Fibroblast of villous mesenchyme (primary cell): ENCODE measurements at places on chromosomes 4 and X.

GRCh38 chrX:19349264-19349663, 5.5 kb downstream of the PDHA1 start:
- no peak for DNase-seq

- DNase-seq = no peak
These were observed 15.5 kb upstream of the ASIC5 start for GRCh38 chr4:155881555-155881954.

- DNase-seq = no peak
These were observed at the start of gene PHKA2 for GRCh38 chrX:18983666-18984380. Gene PHKA2, minus strand, starts transcription at chrX:18984114. Its CDS starts 182 bp downstream, at chrX:18983932.

DNA sequence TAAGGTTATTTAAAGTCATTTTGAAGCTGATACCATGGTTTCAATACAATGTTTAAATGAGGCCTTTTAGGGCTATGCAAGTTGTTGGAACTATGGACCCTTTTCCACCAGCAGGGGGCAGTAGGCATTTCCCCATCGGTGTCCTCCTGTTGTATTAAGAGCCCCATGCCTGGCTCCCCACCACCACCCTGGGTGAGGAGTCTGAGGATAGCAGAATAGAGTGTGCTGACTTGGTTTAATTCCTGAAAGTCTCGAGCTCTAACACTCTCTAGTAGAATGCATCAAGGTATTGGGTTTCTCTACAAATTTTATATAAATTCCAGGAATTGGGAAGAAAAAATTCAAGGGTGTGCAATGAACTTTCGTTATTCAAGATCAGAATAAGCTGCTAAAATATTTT, 234.8 kb upstream of the JADE1 start:
- peak; percentile 53 for DNase-seq

GRCh38 chrX:11626351-11626750, 39.4 kb downstream of the ARHGAP6 start:
- DNase-seq = no peak

DNA sequence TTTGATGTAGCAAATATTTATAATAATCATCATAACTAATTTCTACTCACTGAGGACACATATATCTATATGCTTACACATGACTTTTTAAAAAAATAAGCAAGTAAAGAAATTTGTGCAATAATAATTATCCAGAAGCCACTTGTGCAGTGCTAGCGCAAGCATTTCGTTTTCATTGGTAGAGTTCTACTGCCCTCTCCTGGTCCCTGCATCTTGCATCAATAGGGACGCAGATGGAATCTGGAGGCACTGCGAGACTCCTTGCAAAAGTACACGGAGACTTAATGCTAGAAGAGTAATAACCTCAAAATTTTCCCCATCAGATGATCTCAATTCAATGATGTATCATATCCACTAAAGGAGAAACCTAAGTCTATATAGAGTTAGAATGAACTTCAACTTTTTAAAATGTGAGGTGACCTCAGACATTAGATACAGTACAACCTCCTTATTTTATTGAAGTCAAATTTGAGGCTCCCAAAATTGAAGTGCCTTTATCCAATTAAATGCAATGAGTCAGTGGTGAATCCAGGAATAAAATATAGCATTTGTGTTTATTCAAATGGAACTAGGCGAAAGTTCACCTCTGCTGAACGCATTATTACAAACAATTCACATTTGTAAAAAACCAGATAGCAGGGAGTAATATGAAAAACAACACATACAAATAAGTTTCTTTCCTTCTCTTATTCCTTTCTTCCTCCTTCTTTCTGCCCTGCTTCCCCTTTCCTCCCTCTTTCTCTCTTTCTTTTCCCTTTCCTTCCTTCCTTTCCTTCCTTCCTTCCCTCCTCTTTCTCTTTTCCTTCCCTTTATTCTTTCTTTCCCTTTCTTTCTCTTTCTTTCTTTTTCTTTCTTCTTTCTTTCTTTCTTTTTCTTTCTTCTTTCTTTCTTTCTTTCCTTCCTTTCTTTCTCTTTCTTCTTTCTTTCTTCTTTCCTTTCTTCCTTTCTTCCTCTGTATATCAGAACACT, 450.0 kb downstream of the ANKRD50 start:
- peak; percentile 89 for DNase-seq
